Stimulated activated CD8-positive, alpha-beta memory T cell treated with anti-CD3 and anti-CD28 coated beads, Interleukin-4, amount 100 ng/mL, for 1 hour (primary cell): ENCODE measurements at places on chromosomes 6 and 20.

DNA sequence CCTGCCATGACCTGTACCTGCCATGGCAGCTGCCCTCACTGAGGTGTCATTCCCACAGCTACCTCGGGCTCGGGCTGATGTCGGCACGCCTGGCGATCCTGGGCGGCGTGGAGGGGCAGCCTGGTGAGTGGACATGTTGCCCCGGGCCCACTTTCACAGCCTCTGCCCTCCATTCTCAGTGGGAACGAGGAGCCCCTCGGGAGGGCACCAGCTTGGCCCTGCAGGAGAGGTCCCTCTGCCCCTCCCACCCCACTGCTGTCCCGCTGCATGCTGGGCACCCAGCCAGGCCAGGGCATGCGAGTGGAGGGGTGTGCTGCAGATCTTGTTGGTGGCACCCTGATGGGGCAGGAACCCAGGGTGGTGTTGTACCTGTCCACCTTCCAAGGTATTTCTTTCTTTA, 23.0 kb downstream of the ENTPD6 start:
- no peak for DNase-seq

GRCh38 chr6:111154981-111155380, 67.7 kb downstream of the SLC16A10 start:
- DNase-seq = no peak

- DNase-seq = no peak
These were observed 20.5 kb upstream of the IP6K3 start for GRCh38 chr6:33766921-33767907.

- DNase-seq = no peak
These were observed 110.8 kb downstream of the RFPL4B start for GRCh38 chr6:112457886-112458285.

- no peak for DNase-seq
These were observed 53.9 kb downstream of the ECT2L start for GRCh38 chr6:138849791-138850190.
